ENCODE measurements at places on chromosomes 4 and X.
A peak's percentile ranks its signal among the peaks of the same experiment; 100 is the strongest.

- no peak for DNase-seq
Measured at GRCh38 chrX:110032534-110033147, 29.7 kb downstream of the TMEM164 start.

GRCh38 chr4:2647403-2648158 lies 108.6 kb downstream of the TNIP2 start:
- DNase-seq, result no peak

DNA sequence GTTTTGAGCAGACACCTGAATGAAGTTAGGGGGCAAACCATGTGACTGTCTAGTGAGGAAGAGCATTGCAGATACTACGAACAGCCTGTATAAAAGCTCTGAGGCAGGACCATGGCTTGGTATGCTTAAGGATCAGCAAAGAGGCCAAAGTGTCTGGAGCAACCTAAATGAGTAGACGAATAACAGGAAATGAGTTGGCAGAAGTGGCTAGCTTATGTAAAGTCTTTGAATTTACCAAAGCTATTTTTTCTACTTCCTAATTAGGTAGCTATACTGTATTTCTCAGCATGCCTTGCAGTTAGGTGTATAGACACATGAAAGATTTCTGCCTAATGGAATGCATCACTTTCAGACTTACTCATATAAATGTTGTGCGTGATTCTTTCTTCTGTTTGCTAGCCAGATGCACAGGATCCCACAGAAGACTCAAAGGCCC lies 9.3 kb upstream of the GPRIN3 start:
- no peak for DNase-seq

- DNase-seq, result peak; percentile 57
Measured at GRCh38 chr4:159175085-159175988, 72.5 kb downstream of the RAPGEF2 start.

- DNase-seq, result no peak
Measured at GRCh38 chr4:104906276-104906675, 240.4 kb upstream of the TET2 start.

GRCh38 chr4:159281771-159282170 lies 178.9 kb downstream of the RAPGEF2 start:
- no peak for DNase-seq

GRCh38 chrX:51614353-51615012 lies 4.2 kb downstream of the CENPVL3 start:
- DNase-seq, result no peak

DNA sequence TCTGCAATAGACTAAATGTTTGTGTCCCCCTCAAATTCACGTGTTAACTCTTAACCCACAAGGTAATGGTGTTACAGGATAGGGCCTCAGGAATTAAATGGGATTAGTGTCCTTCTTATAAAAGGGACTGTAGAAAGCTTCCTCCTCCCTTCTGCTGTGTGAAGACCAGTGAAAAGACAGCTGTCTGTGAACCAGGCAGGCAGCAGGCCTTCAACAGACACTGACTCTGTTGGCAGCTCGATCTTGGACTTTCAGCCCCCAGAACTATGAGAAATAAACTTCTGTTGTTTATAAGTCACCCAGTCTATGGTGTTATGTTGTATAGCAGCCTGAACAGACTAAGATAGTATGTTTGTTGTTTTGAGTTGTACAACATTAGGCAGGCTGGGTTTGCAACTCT lies 208.1 kb downstream of the GBA3 start:
- no peak for DNase-seq

DNA sequence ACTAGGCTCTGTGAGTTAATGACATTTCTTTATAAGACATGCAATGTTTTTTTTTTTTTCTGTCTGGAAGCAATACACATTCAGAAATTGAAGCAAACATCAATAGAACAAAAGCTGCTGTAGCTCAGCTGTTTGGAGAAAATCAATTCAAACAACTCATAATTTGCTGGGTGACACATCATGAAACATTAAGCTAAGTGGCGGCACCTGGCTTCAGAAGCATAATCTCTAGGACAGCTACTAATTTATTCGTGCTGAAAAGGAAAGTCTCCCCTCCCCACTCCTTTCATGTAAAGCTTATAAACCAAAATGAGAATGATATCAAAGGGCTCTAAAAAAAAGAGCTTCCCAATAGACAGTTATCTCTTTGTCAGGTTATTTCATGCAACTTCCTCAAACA lies 73.9 kb downstream of the LUZP4 start:
- DNase-seq, result no peak

DNA sequence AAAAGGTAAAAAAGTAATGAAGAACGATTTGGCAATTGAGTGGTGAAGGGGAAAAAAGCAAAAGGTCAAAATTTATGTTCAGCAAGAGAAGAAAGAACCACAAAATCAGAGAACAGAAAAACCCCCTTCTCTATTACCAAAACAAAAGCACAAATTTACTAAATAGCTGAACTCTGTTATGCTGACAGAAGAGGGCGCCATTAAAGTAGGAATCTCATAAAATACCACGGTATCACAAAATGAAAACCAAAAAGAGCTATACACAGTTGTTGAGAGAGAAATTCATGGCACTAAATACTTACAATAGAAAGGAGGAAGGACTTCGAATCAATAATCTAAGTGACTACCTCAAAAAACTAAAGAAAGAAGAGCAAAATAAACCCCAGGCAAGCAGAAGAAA lies 69.6 kb upstream of the CXorf66 start:
- no peak for DNase-seq

- DNase-seq, result no peak
Measured at GRCh38 chr4:174910271-174910670, 7.9 kb upstream of the ADAM29 start.

DNA sequence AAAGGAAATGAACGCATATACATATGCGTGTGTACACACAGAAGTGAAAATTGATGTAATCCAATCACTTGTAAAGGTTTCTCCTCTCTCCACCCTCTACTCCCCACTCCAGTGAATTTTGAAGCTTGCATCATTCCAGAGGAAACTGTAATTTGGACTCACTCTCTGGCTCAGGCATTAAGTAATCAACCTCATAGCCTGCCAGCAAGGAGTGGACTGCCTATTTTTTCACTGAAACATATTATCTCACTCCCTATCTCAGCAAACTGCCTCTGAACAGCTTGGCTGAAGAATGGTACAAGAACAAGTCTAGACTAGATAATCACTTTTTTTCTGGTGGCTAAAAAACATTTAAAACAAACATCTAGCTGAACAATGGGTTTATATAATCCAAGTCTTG lies 124.2 kb downstream of the C4orf51 start:
- DNase-seq, result no peak

DNA sequence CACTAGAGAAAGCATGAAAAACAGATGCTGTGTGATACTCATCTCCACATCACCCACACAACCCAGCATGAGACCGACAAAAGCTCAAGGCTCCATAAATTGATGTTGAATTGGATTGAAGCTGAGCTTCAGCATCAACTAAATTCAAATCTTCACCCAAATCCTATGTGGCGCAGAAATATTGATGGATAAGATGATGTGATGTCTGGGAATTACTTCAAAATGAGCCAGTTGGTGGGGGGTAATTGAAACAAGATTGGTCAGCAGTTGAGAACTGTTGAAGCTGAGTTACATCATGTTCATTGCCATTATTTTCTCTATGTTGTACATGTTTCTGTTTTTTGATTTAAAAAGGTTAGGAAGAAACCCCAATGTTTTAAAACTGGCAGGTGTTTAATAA lies 166.5 kb upstream of the STS start:
- DNase-seq, result no peak

All from stimulated activated CD4-positive, alpha-beta T cell treated with anti-CD3 and anti-CD28 coated beads, Interleukin-1b, Interleukin-23, amount 100 ng/mL, for 4 hours (primary cell).